ENCODE measurements at places on chromosomes 2 and 18.

DNA sequence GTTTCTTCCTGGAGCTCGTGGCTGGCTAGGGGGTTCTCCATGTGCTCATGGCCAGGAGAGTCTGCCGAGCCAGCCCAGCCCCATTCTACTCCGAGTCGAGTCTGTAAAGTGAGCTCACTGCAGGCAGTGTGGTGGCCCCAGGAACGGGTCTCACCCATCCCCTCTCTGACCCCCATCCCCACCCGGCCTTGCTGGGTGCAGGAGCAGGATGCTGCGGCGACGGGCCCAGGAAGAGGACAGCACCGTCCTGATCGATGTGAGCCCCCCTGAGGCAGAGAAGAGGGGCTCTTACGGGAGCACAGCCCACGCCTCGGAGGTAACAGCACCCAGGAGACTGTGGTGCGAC is 1.4 kb downstream of the ANO7 start:
- DNase-seq: no peak

- no peak for DNase-seq
Observed at GRCh38 chr2:219628235-219628985, 980 bp downstream of the SLC4A3 start.

DNA sequence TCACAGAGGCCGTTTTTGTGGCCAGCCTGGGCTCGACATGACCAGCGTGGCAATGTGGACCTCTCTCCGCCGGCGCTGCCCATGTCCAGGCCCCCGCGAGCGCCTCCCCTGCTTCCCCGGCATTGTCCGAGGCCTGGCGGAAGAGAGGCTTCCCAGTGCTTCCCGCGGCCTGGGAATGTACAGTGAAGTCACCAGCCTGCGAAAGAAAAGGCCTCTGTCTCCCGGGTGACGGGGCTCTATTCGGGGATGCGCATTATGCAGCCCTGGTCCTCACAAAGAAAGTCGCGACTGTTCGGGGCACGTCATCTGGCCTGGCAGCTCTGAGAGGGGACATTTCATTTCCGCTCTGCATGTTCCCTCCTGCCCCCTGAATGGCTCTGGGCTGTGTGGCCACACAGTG is 109.2 kb upstream of the AGAP1 start:
- DNase-seq: no peak

DNA sequence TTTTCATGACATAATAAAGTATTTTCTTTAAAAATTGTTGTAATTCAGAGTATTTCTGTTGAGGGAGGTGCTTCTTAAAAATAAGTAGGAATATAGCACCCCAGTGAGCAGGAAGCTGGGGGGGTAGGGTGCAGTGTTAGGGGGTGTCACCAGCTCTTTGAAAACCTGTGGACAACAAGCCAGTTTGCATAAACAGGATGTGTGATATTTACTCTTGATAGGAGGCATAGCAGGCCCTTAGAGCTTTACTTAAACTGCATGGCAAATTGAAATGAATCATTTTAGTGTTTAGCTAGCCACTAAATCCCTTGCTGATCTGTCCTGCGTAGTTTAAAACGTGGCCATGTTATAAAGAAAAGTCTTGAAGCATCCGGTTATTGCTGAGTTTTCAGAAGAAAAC is 8.4 kb downstream of the TGIF1 start:
- DNase-seq: no peak

- no peak for DNase-seq
Observed at GRCh38 chr2:173238385-173238784, 116.3 kb upstream of the CDCA7 start.

DNA sequence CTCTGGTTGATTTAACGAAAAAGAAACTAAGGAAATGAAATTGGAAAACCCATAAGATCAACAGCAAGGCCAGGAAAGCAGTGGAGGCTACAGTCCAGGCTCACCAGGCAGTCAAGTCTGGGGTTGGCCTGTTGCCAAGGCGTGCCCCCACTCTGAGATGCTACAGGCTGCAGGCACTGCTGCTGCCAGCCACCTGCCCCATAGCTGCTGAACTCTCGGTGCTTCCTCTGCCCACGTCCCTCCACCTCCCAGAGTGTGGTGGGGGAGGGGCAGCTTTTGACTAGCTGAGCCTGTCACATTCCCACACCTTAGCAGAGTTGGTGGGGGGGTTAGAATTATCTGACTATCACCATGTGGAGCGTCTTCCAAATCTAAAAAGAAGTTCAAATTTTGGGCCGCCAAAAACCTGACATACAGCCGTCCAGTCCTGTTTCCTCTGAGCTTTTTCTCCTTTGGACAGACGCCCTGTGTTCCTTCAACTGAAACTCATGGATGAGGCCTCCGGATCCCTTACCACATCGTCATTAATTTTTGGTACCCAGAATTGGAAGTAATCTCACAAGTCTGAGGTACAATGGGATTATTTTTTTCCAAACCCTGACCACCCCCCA is 3.9 kb upstream of the SH3RF3 start:
- DNase-seq: no peak

- DNase-seq: no peak
Observed at GRCh38 chr2:117853316-117853715, 38.8 kb downstream of the DDX18 start.

DNA sequence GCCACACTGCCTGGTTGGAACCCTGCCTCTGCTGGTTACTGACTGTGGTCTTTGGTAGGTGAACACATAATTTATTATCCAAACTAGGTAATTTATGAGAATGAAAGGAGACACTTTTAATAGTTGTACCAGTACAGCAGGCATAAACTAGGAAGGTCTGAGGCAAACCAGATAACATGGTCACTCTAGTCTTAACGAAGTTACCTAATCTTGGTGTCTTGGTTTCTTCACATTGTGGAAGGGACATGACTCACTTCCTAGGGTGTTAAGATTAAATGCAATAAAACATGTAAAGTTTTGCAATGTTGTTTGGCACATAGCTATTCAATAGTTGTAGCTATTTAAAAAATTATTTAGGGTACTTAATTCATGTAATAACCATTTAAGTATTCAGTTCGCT is 23.3 kb downstream of the SPTBN1 start:
- DNase-seq: no peak

Measured in activated CD4-positive, CD25-positive, alpha-beta regulatory T cell (primary cell).